ENCODE measurements at places on chromosomes 7 and 10. TPM values are rescaled to one million over a fixed set of nuclear protein-coding genes. Genes with fewer than 3 reads are reported as not detected.

DNA sequence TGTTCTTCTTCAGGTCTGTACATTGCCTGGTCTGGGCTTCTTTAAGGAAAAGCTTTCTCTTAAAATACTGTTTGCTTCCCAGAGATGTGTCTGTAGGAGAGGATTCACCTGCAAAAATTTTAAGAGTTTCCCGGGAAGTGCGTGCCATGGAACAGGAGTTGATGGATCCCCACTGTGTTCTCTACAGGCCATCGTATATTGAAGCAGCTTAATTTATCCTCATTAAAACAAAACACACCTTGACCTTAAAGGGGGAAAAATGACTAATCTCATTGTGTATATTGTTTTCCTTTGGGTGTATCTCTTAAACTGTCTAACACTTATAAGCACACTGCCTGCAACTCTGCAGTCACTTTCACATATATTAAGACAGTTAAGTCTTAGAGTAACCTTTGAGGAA is 111.4 kb downstream of the ST7 start:
- H3K36me3 ChIP-seq: no peaks in the 10 kb centered on the region
- H3K4me1 ChIP-seq: no peaks in the 10 kb centered on the region
- no peak overlapping the region for H3K27ac ChIP-seq
- no peak overlapping the region for H3K4me3 ChIP-seq

- no peaks in the 10 kb centered on the region for H3K36me3 ChIP-seq
- DNase-seq: no peak
- no peak overlapping the region for H3K4me3 ChIP-seq
- H3K27me3 ChIP-seq: no peaks in the 10 kb centered on the region
- H3K4me1 ChIP-seq: peaks cover 8% of the 10 kb centered on the region
Measured at GRCh38 chr10:113303544-113304146, 249.2 kb upstream of the HABP2 start.

DNA sequence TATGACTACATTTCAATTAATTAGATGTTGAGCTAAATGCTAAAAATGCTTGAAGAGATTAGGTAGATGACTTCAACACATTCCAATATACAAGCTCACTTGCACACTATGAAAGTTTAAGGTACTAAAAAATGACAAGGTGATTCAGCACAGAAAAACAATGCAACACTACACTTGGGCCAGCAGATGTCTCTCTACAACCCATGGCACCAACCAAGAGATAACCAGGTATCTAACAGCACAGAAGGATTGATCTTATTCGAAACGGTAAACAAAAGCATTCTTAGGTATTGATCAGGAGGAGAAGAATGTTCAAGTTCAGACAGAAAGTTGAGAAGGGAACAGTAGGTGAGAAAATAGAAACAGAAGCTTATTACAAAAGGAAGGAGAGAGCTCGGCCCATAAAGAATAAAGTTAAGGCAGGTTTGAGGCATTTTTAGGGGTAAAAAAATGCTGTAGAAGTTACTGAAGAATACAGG is 248.2 kb upstream of the KLF14 start:
- no peak overlapping the region for H3K4me3 ChIP-seq
- H3K27ac ChIP-seq: peak overlapping the region; percentile 67
- H3K4me1 ChIP-seq: peaks cover 57% of the 10 kb centered on the region
- H3K27me3 ChIP-seq: no peaks in the 10 kb centered on the region
- H3K36me3 ChIP-seq: no peaks in the 10 kb centered on the region
- DNase-seq: no peak

GRCh38 chr7:2022737-2023250 is 210.0 kb downstream of the MAD1L1 start:
- H3K36me3 ChIP-seq: peaks cover 7% of the 10 kb centered on the region
- no peaks in the 10 kb centered on the region for H3K27me3 ChIP-seq
- no peak overlapping the region for H3K27ac ChIP-seq

GRCh38 chr7:141537906-141538305 is 13.3 kb upstream of the AGK start:
- H3K27me3 ChIP-seq: peaks cover 34% of the 10 kb centered on the region
- no peaks in the 10 kb centered on the region for H3K36me3 ChIP-seq
- H3K4me1 ChIP-seq: no peaks in the 10 kb centered on the region
- no peak overlapping the region for H3K4me3 ChIP-seq

CPED1 gene
- 1.2 TPM for total RNA-seq

DPYSL4 gene
- total RNA-seq: 5.4 TPM

AASS gene
- total RNA-seq: 5.1 TPM

HTR7 gene
- total RNA-seq: 32.2 TPM

TUBB8 gene
- 0.39 TPM for total RNA-seq

CYP2C18 gene
- total RNA-seq: 0.17 TPM

ADRA2A gene
- 0.15 TPM for total RNA-seq

Data from HCT116 (cell line).